ENCODE measurements at places on chromosomes 7 and 10.

DNA sequence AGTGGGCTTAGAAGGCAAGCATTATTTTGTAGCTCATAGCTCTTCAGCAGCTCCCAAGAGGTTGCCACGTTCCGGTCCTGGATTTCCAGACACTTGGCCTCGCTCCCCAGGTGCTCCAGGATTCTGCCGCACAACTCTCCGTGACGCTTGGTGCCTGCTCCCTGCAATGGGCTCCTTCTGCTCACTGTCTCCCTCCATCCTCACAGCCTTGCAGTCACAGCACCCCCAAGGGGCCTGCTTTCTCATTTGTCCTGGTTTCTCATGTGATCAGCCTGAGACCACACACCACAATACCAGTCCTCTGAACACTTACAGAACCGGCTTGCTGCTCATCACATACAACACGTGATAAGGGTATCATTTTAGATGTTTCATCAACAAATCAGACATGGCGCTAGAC is 9.8 kb downstream of the IGFBP3 start:
- DNase-seq = no peak

- no peak for DNase-seq
Measured at GRCh38 chr10:86263907-86264306, 102.7 kb downstream of the GRID1 start.

- DNase-seq = no peak
Measured at GRCh38 chr10:102113956-102114857, 6.0 kb downstream of the LDB1 start.

DNA sequence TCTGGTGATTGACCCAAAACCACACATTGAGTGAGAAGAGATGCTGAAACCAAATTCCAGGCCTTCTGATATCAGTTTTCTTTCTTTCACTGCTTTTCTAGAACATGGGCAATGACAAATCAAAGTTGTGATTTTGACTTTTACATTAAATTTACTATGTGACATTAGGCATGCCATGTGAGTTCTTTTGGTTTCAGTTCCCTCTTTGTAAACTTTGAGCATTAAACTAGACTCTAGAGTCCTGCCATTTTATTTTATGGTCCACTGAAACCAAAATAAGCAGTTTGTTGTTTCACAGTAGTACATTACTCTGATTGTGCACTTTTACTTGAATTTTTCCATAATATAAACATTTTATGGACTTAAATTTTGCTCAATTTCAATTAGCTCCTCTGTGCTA is 381.1 kb upstream of the SEMA3D start:
- no peak for DNase-seq

DNA sequence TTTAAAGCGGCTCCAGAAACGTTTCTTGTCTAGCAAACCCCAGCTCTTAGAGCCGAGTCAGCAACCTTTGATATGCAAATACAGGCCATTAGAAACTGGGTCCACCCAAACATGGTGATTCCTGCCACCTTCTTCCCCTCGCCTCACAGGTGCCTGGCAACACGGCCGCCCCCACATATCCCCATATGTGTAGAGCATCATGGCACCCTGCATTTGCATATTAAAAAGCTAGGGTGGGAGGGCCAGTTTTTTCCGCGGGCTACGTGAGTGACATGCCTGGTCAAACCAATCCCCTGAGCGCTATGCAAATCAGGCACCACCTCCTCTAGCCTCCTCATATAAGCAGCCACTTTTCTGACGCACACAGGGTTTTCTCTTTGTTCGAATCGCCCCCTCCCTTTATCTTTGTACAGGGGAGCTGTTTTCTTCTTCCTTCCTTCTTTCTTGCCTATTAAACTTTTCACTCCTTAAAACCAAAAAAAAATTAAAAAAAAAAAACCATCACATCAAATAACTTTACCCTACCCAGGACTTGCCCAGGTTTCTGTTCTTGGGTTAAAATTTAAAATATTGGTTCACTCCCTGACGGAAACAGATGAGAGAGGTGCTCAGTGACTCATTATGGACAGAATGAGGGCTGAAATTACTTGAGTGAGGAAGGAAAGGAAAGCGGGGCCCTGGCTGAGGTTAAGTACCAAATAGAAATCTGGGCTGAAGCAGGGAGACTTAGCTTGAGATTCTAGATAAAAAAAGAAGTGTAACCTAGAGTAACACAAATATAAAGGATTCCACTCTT is 59.8 kb downstream of the COA1 start:
- no peak for DNase-seq

DNA sequence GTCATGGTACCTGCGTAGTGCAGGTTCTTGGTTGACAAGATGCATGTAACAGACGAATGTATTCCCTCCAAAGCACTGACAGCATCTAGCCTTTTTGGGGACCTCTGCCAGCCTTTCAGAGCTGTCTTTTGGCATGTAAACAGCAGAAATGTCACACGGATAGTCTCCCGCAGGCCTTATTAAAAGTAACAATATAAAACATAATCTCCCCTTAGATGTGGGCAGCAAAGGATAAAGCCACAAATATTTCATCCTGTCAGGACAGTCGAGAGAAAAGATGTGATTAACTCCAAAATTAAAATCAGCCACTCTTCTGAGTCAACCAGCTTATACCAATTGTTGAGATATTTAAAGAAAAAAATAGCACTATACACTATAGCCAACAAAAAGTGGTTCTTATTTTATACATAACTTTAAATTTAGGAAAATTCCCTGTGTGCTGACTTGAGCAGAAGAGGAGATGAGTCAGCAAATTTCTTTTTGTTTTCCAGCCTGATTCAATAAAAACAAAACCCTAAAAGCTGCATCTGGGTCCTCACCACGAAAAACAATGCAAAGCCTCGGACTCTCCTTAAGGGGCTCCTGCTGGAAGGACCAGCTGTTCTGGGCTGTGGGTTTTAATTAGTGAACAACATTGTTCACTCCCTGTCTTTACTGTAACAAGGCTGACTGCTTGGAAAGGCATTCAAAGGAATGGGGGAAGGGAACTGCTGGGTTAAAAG is 240.2 kb downstream of the ADAM12 start:
- no peak for DNase-seq

- DNase-seq = no peak
Measured at GRCh38 chr7:81590131-81590530, 179.7 kb downstream of the HGF start.
